Osteoblast (primary cell): ENCODE measurements at places on chromosomes 3 and 15. TPM values are rescaled to one million over a fixed set of nuclear protein-coding genes. Genes with fewer than 3 reads are reported as not detected.

- DNase-seq = no peak
- no peaks in the 10 kb centered on the region for H3K27me3 ChIP-seq
- H3K36me3 ChIP-seq = peaks cover 41% of the 10 kb centered on the region
- peaks cover 14% of the 10 kb centered on the region for H3K4me1 ChIP-seq
- no peak overlapping the region for H3K27ac ChIP-seq
These were observed 129.1 kb upstream of the ABHD17C start for GRCh38 chr15:80565988-80566387.

DNA sequence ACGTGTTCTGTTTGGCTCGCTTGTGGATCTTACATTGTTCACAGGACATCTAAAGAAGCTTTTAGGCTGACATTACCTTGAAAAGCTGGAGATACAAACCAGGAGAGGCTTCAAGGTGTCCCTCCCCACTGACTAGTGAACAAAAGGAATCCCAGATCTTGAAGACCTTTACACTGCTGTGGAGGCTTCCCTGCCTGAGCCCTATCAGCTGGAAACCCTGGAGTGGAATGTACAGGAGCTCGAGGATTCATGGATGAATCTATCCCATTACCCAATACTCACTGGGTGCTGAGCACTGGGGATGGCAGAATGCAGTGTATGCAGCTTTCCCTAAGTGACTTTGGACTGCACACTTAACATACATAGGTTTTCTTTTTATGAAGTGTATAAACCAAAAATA is 82.3 kb upstream of the MFGE8 start:
- no peaks in the 10 kb centered on the region for H3K36me3 ChIP-seq
- H3K4me3 ChIP-seq = no peak overlapping the region
- peaks cover 7% of the 10 kb centered on the region for H3K4me1 ChIP-seq
- no peak for DNase-seq
- no peak overlapping the region for H3K27ac ChIP-seq
- no peaks in the 10 kb centered on the region for H3K27me3 ChIP-seq

DNA sequence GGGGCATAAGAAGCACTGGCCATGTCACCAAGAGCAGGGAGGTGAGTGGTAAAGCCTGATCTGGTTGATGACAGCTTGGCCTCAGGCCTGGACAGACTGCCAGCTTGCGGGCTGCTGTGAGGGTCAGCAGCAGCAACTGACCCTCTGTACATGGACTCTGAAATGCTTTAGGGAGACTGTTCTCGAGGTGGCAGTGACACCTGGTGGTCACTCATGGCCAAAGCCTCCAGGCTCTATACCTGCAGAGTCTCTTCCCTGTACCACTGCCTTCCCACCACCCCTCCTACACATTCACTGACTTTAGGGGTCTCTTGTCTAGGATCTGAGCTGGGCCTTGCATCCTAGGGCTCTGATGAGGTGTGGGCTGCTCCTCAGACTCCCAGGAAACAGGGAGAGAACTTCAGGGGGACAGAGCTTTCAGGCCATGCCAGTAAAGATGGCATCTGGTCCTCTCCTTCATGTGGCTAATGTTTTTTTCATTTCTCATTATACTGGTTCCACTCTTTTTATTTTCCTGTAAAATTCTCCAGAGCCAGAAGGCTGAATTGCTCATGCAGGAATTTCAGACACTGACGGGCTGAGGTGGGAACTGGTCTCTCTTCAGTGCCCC is 17.2 kb upstream of the TIMP4 start:
- peak; percentile 74 for DNase-seq
- no peak overlapping the region for H3K27ac ChIP-seq
- H3K27me3 ChIP-seq = no peaks in the 10 kb centered on the region
- no peak overlapping the region for H3K4me3 ChIP-seq
- no peaks in the 10 kb centered on the region for H3K36me3 ChIP-seq
- H3K4me1 ChIP-seq = peaks cover 33% of the 10 kb centered on the region

- DNase-seq = no peak
- H3K4me3 ChIP-seq = no peak overlapping the region
- no peaks in the 10 kb centered on the region for H3K36me3 ChIP-seq
- no peak overlapping the region for H3K27ac ChIP-seq
- peaks cover 18% of the 10 kb centered on the region for H3K4me1 ChIP-seq
- H3K27me3 ChIP-seq = peaks cover 3% of the 10 kb centered on the region
These were observed 125.9 kb upstream of the DLG1 start for GRCh38 chr3:197424266-197424665.

DNA sequence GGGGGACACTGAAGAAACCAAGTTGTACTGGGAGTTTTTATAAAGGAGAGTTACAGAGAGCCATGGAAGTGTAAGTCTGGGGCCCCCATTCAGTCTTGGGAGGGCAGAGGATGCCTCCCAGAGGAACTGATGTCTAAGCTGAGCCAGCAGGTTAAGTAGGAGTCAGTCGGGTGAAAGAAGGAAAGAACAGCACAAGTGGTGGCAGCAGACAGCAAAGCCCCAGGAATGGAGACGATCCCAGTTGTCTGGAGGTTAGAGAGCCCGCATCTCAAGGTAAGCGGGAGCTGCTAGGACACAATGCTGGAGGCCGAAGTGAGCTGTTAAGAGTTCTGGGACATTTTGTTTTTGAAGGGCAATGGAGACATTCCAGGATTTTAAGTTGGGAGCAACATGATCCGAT is 88.8 kb downstream of the TAMM41 start:
- peaks cover 29% of the 10 kb centered on the region for H3K27me3 ChIP-seq
- H3K27ac ChIP-seq = no peak overlapping the region
- H3K36me3 ChIP-seq = no peaks in the 10 kb centered on the region
- no peak for DNase-seq
- peaks cover 6% of the 10 kb centered on the region for H3K4me1 ChIP-seq

The ANKRD34C gene
- not detected in 2 replicates for total RNA-seq

The TPRG1 gene
- 3.5 and 6.5 TPM in 2 replicates for total RNA-seq

The PAQR5 gene
- total RNA-seq = 1.1 and 1.5 TPM in 2 replicates
